ENCODE measurements at places on chromosomes 13 and 19.

- DNase-seq, result no peak
Measured at GRCh38 chr19:18043676-18044075, 35.7 kb downstream of the ARRDC2 start.

DNA sequence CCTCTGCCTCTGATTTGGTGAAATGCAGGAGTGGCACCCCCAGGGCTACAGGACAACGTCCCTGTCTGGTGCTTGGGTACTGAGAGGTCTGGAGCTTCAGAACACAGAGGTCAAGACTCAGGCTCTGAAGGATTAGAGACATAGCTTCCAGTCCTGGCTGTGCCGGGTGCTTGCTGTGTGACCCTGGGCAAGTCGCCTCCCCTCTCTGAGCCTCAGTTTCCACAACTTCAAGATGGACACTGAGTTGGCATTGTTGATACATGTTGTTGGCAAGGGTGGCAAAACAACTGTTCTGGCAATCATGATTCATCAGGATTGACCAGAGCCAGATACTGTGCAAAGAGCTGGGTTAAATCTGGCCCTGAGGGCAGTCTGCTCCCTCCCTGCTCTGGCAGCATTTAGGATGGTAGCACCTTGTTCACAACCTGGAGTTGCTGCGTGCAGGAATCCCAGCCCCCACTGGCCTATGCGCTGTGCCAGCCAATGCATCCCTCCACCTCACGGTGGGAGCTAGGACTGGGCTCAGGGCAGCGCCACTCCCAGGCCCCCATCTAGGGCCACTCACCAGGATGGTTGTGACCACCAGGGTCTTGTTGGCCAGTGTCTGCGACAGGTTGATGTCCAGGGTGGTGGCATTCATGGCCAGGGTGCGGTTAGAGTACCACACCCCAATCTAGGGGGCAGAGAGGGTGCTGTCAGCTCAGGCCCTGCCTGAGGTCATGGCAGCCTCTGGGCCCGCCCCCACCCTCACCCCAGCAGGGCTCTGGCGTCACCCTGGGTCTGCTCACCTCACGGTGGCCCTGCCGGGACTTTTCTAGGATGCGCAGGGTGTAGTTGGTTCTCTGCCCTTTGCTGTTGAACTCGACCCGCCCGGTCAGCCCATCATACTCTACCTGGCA lies 16.7 kb downstream of the GRIK5 start:
- DNase-seq, result no peak

GRCh38 chr19:18419195-18419698 lies at the start of gene SSBP4:
SSBP4 (plus strand) TSS chr19:18419398; CDS start chr19:18419649, 251 bp downstream.
- DNase-seq, result no peak

DNA sequence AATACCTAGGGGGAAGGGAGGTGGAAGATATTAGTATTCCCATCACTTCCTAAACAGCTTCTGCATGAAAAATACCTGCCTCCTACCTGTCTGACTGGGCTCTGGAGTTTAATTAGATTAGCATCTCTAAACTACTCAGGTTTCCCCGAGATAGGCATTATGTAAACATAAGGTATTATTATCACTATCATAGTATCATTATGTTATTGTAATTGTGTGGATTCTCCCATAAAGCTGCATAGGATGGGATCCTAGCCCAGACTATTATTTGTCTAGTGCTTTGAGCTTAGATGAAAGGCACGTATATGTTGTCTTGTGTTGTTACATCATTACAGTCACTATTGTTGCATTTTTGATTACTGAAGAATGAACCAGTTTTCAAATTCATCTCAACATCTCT lies 115.2 kb upstream of the SOX21 start:
- DNase-seq, result no peak

GRCh38 chr13:94254737-94255136 lies 224.7 kb downstream of the DCT start:
- DNase-seq, result no peak

Measured in activated CD4-positive, alpha-beta T cell treated with anti-CD3 and anti-CD28 coated beads for 24 hours (primary cell).